ENCODE measurements at places on chromosomes 3 and 15.

- no peak for DNase-seq
These were observed 40.9 kb upstream of the PIK3R4 start for GRCh38 chr3:130787422-130788068.

- DNase-seq: no peak
These were observed 420.6 kb downstream of the MECOM start for GRCh38 chr3:169242708-169243513.

DNA sequence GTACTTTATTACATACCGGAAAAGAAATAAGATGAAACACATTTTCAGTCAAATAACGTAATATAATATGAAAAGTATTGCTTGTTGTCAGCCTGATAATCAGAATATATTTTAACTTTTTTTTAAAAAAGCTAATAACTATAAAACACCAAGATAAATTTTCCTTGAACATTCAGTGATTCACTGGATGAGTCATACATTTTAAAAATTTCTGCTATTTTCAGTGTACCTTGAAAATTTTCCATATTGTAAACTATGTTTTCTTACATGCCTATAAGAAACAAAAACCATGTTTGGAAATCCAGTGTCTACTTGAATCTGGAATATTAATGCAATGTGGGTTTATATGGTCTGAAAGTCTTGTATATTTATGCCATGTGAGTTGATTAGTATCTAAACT lies 36.3 kb upstream of the MEIS2 start:
- DNase-seq: no peak

DNA sequence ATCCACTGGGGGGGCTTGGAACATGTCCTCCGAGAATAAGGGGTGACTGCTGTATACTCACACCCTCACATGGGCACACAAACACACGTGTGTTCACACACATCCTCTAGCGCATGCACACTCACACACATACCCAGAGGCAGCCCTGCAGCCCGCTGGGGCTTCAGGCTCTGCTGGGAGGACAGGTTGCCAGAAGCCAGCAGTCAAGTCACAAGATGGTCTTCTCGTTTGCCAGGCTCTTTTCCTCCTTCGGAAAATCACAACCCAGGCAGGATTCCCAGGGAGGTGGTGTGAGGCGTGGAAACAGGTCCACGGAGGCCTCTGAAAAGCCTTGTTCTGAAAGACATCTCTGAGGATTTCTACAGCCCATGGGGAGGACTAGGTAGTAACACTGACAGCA lies 26.8 kb downstream of the MEGF11 start:
- DNase-seq: no peak

Data from T-helper 2 cell treated with Interferon-gamma antibody and Interleukin-4, amounts not matched to agents 5 μg/mL and 100 μg/mL, for 36 hours (primary cell).